Frontal cortex (tissue), 4 donors: ENCODE measurements at places on chromosomes 7 and 10. TPM values are rescaled to one million over a fixed set of nuclear protein-coding genes. Genes with fewer than 3 reads are reported as not detected.

GRCh38 chr10:78524941-78525340 is 491.3 kb downstream of the RPS24 start:
- DNase-seq, result no peak

DNA sequence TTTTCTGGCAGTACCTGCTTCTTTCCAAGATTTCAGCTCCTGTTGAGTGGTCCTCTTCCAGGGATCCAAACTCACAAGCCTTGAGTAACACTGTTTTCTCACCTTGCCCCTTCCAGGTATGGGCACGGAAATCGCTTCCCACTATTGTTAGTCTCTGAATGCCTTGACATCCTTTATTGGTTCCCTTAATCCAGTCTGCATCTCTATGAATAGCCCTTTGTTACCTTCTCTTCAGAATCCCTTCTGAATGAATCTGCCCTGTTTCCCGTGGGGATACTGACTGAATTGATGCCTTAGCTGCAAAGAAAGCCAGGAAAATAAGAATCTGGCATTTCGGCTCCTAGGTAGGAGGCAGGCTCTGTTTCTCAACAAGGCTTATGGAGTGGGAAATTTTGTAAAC is 467.7 kb downstream of the PLXNA4 start:
- no peak for DNase-seq

The PRPS1L1 gene
- not detected for total RNA-seq

DNA sequence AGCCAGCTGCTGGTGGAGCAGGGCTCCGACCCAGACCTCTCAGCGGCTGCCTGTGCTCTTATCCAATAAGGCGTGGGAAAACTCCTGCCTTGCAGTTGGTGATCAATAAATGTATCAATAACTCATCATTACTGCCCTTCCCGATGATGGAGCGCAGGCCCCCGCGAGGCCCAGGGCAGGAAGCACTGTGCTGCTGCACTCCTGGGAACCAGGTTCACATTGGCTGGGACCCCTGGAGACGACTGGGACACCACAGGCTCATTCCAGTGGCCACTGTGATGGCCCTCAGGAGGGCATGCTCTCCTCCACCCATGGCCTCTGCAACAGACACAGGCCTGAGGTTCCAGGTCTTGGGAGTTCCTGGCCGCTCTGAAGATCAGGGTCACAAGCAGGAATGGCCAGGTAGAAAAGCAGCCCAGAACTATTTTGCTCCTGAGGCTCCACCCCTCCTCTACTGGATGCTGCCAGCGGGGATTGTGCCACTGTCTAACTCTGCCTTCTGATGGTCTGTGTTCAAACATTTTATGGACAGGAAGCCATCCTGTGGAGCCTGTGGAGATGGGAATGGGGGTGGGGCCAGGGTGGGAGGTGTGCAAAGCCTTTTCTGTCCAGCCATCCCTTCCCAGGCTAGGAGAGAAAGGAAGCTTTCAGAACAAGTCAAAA is 287.4 kb upstream of the ZMIZ1 start:
- no peak for DNase-seq

DNA sequence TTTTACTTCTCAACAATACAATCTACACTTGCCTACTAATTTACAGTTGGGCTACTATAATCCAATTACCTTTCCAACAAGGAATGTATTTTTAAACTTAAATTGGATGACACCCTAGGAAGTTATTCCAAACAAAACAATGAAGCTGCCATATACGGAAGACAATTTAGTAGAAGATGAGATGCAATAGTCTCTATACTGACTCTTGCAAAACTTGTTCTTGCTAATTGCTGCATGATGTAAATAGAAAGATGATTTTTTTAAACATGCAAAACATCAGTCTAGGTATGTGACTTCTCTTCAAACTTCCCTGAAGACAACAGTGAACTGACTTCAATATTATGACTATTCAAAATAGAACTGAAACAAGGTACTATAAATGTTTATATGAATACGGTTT is 17.6 kb downstream of the NT5C3A start:
- DNase-seq, result no peak

DNA sequence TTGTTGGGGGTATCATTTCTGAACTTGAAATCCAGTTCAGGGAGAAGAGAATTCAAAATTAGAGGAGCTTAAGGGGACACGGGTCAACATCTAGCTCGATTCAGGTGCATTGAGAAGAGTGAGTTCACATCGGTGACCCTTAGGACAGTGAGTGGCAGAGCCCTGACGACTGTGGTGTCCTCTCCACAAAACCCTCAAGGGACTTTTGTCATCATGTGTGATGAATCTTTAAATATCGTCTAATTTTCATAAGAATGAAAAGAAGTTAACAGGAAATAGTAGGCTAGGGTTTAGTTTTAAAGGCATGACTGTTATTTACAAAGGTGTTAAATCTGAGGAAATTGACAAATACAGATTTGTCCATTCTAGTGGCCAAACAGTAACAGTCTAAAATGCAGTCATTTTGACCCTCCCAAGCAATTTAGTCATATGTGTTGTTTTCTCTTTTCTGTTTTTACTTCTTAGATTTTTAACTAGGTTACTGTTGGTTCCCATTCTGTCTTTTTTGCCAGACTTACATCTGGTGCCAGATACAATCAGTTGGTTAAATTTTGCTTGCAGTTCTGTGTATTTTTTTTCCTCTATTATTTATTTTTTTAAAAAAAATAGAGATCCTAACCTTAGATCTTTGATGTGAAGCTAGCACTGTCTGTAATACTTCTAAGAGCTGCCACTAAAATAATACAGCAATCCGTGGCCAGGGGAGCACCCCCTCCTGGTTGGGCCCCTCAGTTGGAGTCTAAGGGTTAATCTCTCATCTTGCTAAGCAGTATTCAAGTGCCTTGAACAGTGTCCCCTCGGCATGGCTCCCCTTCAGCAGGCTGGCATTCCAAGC is 34.9 kb upstream of the SH2B2 start:
- DNase-seq, result no peak

The WNT16 gene
- 0.82 TPM for total RNA-seq

The PHKG1 gene
- 3.7 TPM for total RNA-seq

The JAKMIP3 gene
- 4.1 TPM for total RNA-seq

The PSMC2 gene
- 95.0 TPM for total RNA-seq

The C10orf71 gene
- total RNA-seq, result not detected

The HECW1 gene
- total RNA-seq, result 41.6 TPM
